Stimulated activated CD4-positive, alpha-beta T cell treated with anti-CD3 and anti-CD28 coated beads, Interleukin-12 subunit alpha, Interleukin-12 subunit beta, amount 100 ng/mL, for 4 hours (primary cell): ENCODE measurements at places on chromosomes 16 and 17.

DNA sequence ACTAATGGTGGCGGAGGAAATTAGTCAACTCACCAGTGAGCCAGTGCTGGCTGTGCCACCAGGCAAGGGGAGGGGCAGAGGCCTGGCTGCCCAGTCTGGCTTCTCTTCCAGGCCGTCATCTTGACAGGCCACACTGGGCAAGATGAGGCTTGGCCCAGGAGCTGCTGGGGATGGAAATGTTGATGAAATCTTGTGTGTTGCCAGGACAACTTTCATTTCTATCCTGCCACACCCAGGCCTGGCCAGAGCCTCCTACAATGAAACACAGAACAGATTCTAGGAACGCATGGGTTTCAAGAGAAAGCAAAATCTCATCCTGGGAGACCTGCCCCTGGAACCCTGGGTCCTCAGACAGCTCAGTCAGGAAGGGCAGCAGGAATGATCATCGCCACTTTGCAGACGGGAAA lies 9.3 kb downstream of the HEXIM2 start:
- DNase-seq = no peak

DNA sequence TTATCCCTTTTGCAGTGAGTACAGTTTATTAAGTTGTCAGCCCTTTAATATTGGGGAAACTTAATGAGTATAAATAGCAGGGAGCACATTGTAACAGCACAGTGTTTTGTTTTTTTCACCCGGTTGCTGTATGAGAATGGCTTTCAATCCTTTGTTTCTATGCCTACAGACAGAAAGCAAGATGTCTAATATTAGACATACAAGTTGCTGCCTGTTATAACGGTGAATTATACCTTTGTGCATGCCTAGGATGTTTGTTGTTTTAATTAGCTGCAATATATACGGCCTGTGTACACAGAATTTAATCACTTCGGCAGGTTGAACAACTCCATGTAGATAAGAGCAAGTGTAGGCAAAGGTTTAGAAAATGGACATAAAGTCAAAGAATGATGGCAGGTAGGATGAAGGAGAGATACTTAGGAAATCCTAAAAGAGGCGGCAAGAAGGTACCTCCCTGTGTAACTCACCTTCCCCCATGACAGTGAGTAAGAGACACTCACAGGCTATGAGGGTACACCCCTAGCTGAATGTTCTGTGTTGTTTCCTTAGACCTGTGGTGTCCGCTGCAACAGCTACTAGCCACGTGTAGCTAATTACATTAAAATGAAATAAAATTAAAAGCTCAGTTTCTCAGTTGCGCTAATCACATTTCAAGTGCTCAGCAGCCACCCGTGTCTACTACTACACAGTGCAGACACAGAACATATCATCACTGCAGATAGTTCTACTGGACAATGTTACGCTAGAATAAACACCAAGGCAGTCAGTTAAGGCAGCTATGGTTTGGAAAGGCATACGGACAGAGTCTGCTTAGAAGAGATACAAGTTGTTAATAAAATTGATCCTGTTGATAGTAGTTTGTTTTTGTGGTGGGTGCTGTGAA lies 10.9 kb downstream of the SLC7A6OS start:
- DNase-seq = no peak

DNA sequence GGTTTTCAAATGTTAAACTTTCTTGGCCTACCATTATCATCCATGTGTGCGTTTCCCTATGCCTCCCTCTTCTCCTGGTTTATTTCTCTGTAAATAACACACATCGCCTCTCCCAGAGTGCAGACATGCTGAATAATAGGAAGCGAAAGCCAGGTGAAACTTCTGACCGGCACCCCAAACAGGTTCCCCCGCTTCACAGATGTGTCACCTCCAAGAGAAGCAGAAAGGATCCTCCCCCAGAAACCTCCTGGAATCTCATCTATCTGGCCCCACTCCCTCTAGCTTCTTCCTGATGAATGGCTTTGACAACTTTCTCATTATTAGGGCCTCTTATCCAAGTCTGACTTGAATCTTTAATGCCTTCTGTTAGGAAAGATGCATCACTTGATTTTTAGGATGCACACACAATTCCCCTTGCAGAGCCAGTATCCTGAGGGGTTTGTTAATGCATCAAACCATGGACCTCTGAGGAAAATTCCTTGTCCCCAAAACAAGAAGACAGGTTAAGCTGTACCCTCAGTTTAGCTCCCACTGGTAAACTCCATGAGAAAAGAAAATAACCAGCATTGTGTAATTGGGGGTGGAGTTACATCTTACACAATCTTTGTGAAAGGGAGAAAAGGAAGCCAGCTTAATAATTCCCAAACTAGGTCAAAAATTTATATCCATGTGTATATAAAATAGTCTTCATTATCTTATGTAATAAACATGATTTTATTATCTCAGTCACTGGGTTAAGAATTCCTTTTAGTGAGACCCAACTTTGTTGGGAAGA lies 20.1 kb upstream of the HYDIN start:
- DNase-seq = no peak

DNA sequence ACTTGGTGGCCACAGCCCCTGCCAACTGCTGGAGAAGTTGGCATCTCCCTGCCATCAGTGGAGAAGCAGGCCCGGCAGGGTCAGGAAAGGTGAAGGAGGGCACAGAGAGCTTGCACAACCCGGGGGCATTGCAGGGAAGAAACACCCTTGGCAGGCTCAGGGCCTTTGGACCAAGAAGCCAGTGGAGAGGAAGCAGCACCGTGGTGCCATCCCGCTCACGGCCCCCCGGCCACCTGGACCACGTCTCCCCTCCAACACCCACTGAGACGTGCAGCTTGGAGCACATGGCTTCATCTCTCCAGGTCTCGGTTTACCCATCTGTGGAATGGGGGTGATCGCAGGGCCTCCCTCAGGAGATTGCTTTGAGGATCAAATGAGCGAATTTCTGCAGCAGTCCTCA lies 158.1 kb downstream of the RBFOX3 start:
- no peak for DNase-seq

DNA sequence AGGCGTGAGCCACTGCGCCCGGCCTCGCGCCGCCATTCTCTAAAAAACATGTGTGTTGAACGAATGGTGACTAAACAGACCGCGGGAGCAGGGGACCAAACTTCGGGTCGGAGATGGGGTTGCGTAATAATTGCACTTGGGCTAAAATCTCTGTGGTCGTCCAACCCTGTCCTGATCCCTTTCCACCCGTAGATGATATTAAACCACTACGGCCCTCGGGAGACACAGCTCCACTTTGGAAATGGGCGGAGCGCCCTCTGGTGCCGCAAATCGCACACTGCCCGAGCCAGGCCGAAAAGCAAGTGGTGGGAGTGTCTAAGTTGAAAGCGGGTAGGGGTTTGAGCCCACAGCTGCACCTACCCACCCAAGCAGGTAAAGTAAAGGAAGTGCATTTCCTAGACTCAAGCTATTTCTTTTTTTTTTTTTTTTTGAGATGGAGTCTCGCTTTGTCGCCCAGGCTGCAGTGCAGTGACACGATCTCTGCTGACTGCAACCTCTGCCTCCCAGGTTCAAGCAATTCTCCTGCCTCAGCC lies 17.0 kb downstream of the CAVIN1 start:
- DNase-seq = peak; percentile 81

GRCh38 chr16:54277845-54278703 lies 8.5 kb downstream of the IRX3 start:
- no peak for DNase-seq

GRCh38 chr17:4221163-4221562 lies 42.6 kb downstream of the ANKFY1 start:
- no peak for DNase-seq

DNA sequence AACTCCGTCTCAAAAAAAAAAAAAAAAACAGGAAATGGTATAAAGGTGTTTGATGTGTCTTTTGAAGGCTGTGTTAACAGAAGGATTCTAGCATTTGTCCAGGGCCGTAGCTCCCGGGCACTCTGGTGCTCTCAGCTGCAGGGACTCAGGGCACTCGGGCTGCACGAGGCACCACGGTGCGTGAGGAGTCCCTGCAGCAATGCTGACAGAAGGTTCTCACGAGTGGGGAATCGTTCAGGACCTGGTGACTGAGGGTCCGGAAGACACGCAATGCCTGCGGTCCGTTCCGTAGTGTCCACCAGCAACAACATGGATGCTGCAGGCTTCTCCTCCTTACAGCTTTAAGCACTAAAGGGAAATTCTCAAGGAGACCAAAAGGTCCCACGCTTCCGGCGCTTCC lies 12.6 kb upstream of the FAAP100 start:
- no peak for DNase-seq

GRCh38 chr16:3118846-3119245 lies 6.5 kb downstream of the ZNF205 start:
- no peak for DNase-seq

DNA sequence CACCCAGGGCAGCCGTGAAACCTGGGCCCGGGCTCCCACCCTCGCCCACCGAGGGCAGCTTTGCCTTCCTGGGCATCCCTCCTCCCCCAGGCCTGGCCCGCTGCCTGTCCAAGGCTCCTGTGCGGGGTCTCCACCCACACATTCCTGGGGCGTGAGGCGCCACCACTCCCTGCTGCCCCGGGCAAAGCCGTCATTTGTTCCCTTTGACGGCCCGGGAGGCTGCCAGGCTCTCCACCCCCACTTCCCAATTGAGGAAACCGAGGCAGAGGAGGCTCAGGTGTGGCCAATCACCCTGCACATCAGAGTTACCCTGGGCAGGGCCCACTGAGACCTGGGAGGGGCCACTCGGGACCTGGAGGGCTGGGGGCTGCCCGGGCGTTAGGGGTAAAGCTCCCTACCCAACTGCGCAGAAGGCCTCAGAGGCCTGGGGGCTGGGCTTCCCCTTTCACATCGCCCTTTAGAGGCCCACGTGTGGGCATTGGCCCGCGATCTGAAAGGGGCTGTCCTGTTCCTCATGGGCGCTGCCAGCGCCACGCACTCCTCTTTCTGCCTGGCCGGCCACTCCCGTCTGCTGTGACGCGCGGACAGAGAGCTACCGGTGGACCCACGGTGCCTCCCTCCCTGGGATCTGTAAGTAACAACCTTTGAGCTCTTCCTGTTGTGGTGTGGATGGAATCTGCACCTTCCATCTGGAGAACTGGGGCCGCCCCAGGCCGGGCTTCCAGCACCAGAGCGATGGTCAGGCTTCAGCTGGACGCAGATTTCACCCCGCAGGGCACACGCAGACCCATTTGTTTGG lies at the start of gene MSLN:
Gene MSLN, plus strand, starts transcription at position 190 of the 799 bp plus-strand sequence. CDS start 1,947 bp downstream, outside the sequence.
- no peak for DNase-seq
